Epithelial cell of proximal tubule (primary cell): ENCODE measurements at places on chromosomes 2 and 18. TPM values are rescaled to one million over a fixed set of nuclear protein-coding genes. Genes with fewer than 3 reads are reported as not detected.

DNA sequence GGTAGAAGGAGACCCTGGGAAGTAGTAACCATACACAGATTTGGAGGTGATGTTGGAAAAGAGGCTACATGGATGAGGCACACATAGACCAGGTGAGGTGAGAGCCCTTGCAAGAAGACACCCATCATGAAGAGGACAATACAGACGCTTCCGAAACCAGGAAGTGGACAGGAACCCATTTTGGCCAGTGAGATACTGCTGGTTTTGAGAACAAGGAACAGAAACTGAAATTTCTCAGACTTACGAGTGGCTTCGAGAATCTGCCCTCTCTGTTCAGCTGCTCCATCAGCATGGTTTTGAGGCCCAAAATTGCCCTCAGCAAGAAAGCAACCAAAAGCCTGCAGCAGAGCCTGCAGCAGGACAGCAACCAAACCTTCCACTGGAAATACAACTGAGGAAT lies 479.1 kb upstream of the NRXN1 start:
- no peak for DNase-seq

GRCh38 chr2:204104811-204105210 lies 168.2 kb downstream of the ICOS start:
- no peak for DNase-seq

DNA sequence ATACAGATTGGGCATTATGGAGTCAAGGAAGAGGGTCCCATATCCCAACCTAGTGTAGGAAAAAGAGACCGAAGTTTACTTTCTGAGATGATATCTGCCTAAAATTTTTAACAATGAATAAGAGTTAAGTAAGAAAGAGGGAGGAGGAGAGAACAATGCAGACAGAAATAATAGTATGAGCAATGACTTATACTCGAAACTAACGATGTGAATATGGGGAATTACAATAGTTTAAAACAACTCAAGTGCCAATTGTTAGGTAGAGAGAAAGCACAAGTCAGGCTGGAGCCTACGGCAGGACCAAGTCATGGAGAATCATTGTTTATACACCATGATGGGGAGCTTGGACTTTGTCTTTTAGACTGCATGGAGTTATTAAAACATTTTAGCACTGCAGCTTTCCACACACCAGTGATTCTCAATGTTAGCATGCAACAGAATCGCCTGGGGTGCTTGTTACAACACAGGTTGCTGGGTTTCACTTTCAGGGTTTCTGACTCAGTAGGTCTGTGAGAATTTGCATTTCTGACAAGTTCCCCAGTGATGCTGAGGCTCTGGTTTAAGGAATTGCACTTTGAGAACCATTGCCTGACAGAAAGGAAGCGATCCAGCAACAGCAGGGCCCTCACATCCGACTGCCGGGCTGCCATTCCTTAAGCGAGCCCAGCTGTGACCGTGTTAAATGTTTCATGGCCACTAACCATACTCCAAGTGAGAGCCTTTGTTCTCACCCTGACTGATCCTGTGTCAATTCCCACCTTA lies 511.2 kb downstream of the DCDC2C start:
- no peak for DNase-seq

GRCh38 chr18:30280186-30280585 lies 762.4 kb downstream of the DSC3 start:
- no peak for DNase-seq

GRCh38 chr18:27808683-27809082 lies 368.2 kb downstream of the CDH2 start:
- no peak for DNase-seq

DNA sequence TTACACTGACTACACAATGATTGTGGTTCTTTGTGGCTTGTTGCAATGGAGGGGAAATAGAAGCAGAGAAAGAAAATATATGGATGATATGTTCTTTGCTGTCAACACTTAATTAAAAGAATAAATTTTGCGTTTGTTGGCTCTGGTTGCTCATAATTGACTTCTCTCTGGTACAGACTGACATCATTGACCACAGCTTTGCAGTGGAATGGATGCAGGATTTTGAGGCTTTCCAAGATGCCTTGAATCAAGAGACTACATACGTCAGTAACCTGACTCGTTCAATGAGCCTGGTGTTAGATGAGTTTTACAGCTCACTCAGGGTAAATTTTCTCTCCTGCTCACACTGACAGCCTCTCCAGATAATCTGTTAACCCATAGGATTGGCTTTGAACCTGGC lies 9.9 kb downstream of the GPN1 start:
- DNase-seq, result no peak

DNA sequence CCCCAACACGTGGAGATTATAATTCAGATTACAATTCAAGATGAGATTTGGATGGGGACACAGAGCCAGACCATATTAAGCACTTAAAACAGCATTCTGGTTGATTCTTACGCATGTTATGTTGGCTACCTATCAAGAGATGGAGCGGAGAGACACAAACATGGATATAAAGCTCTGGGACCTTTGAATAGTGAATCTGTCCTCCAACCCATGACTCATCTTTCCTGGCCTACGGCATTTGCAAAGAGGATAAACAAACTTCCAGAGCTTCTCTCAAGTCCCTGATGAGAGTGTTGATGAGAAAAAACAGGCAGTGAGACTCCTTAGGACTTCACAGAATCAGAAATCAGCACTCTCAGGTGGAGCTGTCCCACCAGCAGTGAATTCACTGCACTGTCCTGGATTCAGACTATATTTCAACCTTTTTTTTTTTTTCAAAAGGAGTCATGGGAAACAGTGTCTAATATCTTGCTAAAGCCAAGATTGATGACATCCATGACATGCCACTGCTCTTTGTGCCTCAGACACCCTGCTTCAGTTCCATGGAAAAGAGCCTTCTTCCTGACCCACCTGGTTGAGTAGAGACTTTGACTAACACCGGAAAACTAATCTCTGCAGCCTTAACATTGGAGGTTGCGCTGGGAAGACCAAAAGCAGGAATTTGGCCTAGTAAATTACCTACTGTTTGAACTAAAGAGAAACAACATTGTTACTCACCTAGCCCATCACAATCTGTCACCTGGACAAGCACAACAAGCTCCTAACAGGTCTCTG lies 62.1 kb upstream of the NPAS2 start:
- peak; percentile 16 for DNase-seq

DNA sequence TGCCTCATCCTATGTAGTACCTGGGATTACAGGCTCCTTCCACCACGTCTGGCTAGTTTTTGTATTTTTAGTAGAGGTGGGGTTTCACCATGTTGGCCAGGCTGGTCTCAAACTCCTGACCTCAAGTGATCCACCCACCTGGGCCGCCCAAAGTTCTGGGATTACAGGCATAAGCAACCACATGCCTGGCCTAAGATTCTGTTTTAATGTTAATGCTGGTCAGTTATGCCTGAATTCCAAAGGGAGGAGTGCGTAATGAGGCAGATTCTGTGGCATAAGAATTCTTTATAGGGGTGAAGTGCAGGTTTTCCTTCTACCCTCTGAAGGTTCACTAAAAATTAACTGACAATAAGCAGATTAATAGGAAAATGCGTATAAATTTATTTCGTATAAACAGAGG lies 1343.8 kb upstream of the LRRTM1 start:
- DNase-seq, result no peak

The SF3B6 gene
- total RNA-seq, result 159 and 226 TPM in 2 replicates

The LOXHD1 gene
- not detected in 2 replicates for total RNA-seq

The NCOA1 gene
- 3.5 and 11.0 TPM in 2 replicates for total RNA-seq

The ZNF519 gene
- total RNA-seq, result 7.7 and 9.5 TPM in 2 replicates
